ENCODE measurements at places on chromosomes 7 and 10. TPM values are rescaled to one million over a fixed set of nuclear protein-coding genes. Genes with fewer than 3 reads are reported as not detected.

The CFTR gene
- 0.38 TPM for total RNA-seq

The FOXP2 gene
- total RNA-seq: 3.3 TPM

The HOXA11 gene
- total RNA-seq: not detected

The MYH16 gene
- 0.11 TPM for total RNA-seq

The ATXN7L1 gene
- 7.1 TPM for total RNA-seq

The FBXO24 gene
- 0.52 TPM for total RNA-seq

The TRIL gene
- 0.72 TPM for total RNA-seq

The BMPER gene
- total RNA-seq: 4.4 TPM

The BTBD16 gene
- not detected for total RNA-seq

The CREB5 gene
- 25.4 TPM for total RNA-seq

The PITX3 gene
- total RNA-seq: 1.7 TPM

The NRCAM gene
- total RNA-seq: 9.3 TPM

The ANKRD30A gene
- total RNA-seq: not detected

The PPP1R3C gene
- total RNA-seq: 4.9 TPM

The CEP55 gene
- total RNA-seq: 3.7 TPM

The TACC2 gene
- total RNA-seq: 16.5 TPM

The RAPGEF5 gene
- total RNA-seq: 1.0 TPM

The FAM24B gene
- 1.9 TPM for total RNA-seq

The PDE1C gene
- 14.9 TPM for total RNA-seq

The SPACDR gene
- 2.6 TPM for total RNA-seq

The SPAM1 gene
- not detected for total RNA-seq

The GIMAP5 gene
- total RNA-seq: not detected

The FAM180A gene
- total RNA-seq: not detected

The SPDYE5 gene
- total RNA-seq: not detected

The PRF1 gene
- total RNA-seq: 0.14 TPM

The TAS2R3 gene
- total RNA-seq: 1.2 TPM

The AGBL3 gene
- 0.72 TPM for total RNA-seq

The CDK5 gene
- 47.9 TPM for total RNA-seq

The YKT6 gene
- total RNA-seq: 216 TPM

The CALD1 gene
- total RNA-seq: 1,872 TPM

The NYAP1 gene
- total RNA-seq: 2.6 TPM

Data from astrocyte (in vitro differentiated cells and primary cell).